ENCODE measurements at places on chromosomes 2 and 18. TPM values are rescaled to one million over a fixed set of nuclear protein-coding genes. Genes with fewer than 3 reads are reported as not detected.

DNA sequence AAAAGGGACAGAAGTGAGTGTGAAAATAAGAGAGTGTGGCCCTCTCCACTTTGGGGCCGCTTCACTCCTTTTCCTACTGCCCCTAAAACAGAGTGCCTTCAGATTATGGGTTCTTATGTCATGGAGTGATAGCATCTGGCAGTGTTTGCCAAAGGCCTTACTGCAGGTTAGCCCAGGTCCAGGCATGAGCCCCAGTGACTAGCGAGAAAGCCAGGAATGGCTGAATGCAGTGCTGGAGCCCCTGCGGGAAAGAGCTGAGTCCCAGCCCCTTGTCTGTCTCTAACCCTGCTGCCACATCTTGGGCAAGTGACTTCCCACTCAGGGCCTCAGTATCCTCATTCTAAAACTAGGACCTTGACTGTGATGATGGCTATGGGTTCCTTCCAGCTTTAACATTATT, 6.0 kb downstream of the IGFBP5 start:
- H3K36me3 ChIP-seq: no peaks in the 10 kb centered on the region
- peak; percentile 25 for DNase-seq
- no peaks in the 10 kb centered on the region for H3K27me3 ChIP-seq
- peaks cover 24% of the 10 kb centered on the region for H3K4me1 ChIP-seq
- H3K4me3 ChIP-seq: peak overlapping the region; percentile 13

GRCh38 chr2:34545486-34546136, 946.5 kb upstream of the FAM98A start:
- H3K27me3 ChIP-seq: no peaks in the 10 kb centered on the region
- no peaks in the 10 kb centered on the region for H3K36me3 ChIP-seq
- no peaks in the 10 kb centered on the region for H3K4me1 ChIP-seq
- no peak for DNase-seq
- no peak overlapping the region for H3K27ac ChIP-seq

- H3K4me3 ChIP-seq: no peak overlapping the region
- H3K27ac ChIP-seq: no peak overlapping the region
- DNase-seq: no peak
- H3K36me3 ChIP-seq: no peaks in the 10 kb centered on the region
- no peaks in the 10 kb centered on the region for H3K27me3 ChIP-seq
Measured at GRCh38 chr2:8319219-8319618, 362.6 kb upstream of the ID2 start.

- no peaks in the 10 kb centered on the region for H3K4me1 ChIP-seq
- H3K27me3 ChIP-seq: no peaks in the 10 kb centered on the region
- H3K36me3 ChIP-seq: no peaks in the 10 kb centered on the region
Measured at GRCh38 chr2:127485694-127486071, 40.6 kb downstream of the IWS1 start.

GRCh38 chr2:2748399-2749205, 417.5 kb upstream of the MYT1L start:
- no peaks in the 10 kb centered on the region for H3K27me3 ChIP-seq
- no peak for DNase-seq
- no peak overlapping the region for H3K4me3 ChIP-seq
- H3K36me3 ChIP-seq: no peaks in the 10 kb centered on the region
- H3K4me1 ChIP-seq: no peaks in the 10 kb centered on the region

DNA sequence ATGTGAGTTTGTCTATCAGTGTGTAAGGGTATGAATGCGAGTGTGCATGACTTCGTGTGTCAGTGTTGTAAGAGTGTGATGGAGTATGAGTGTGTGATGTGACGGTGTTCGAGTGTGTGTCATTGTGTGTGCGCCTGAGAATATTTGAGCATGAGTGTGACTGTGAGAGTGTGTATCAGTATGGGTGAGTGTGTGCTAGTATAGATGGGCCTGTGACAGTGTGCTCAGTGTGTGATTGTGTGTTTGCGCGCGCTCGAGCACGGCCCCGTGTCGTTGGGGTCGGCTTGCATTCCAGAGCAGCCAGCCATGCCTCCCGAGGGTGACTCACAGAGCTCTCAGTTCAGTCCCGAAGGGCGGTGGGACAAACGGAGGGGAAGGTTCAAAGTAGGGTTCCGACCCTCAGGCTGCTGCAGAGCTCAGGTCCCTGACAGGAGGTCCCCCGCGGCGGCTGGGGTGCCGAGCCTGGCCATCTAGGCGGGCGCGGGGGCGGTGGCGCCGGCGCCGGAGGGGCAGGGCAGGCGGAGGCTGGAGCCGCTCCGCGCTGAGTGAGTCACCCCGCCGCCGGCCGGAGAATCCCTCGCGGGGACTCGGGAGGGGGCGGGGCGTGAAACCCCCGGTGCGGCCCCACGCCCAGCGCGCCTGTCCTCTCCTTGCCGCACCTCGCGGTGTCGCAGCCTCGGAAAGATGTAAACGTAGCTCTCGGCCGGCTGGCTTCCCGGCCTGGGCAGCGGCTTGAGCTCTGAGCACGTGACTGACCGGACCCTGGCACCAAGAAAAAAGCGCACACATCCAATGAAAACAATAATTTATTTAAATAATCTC, 3.8 kb downstream of the DLX2 start:
- H3K4me3 ChIP-seq: peak overlapping the region; percentile 2
- no peak overlapping the region for H3K27ac ChIP-seq
- DNase-seq: peak; percentile 65
- H3K27me3 ChIP-seq: peaks cover 15% of the 10 kb centered on the region
- H3K36me3 ChIP-seq: no peaks in the 10 kb centered on the region

Gene ADCYAP1
- total RNA-seq: 0.22 TPM

Gene PCARE
- 0.23 TPM for total RNA-seq

Gene SCG2
- 3.4 TPM for total RNA-seq

Gene FZD7
- 18.4 TPM for total RNA-seq
